ENCODE measurements at places on chromosomes 5 and 9. TPM values are rescaled to one million over a fixed set of nuclear protein-coding genes. Genes with fewer than 3 reads are reported as not detected.
A peak's percentile ranks its signal among the peaks of the same experiment; 100 is the strongest.

The IRX1 gene
- total RNA-seq = not detected

The LAMC3 gene
- not detected for total RNA-seq

The FGF18 gene
- not detected for total RNA-seq

The CAMK2A gene
- total RNA-seq = not detected

- no peak overlapping the region for H3K27ac ChIP-seq
- H3K27me3 ChIP-seq = no peaks in the 10 kb centered on the region
Observed at GRCh38 chr5:107364443-107365319, 306.1 kb downstream of the EFNA5 start.

GRCh38 chr9:78118742-78119473 lies 87.3 kb upstream of the GNAQ start:
- peak overlapping the region; percentile 16 for H3K4me3 ChIP-seq
- peak; percentile 21 for DNase-seq
- no peaks in the 10 kb centered on the region for H3K27me3 ChIP-seq
- peak overlapping the region; percentile 93 for H3K27ac ChIP-seq
- no peaks in the 10 kb centered on the region for H3K36me3 ChIP-seq

- H3K27ac ChIP-seq = no peak overlapping the region
- peaks cover 12% of the 10 kb centered on the region for H3K27me3 ChIP-seq
- DNase-seq = no peak
- no peaks in the 10 kb centered on the region for H3K36me3 ChIP-seq
- no peak overlapping the region for H3K4me3 ChIP-seq
Observed at GRCh38 chr5:112126982-112127381, 292.1 kb downstream of the EPB41L4A start.

DNA sequence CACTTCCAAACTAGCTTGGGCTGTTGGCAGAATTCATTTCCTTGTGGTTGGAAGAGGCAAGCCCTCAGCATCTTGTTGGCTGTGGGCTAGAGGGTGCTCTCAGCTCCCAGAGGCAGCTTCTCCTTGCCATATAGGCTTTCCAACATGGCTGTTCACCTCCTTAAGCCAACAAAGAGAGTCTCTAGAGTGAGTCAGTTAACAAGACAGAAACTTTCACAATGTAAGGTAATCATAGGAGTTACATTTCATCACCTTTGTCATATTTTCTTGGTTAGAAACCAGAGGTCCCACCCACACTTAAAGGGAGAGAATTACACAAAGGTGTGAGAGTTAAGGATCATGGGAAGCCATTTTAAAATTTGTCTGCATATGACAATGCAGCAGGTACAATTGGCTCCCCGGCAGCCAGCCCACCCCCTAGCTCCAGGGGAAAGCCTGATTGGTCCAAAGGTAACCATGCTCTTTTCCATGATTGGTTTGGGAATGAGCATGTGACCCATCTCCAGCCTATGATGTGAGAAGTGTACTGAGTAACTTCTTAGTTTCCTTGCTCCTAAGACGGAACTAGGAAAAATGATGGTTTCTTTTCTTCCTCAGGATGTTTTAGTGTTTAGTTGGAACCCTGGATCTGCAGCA lies 109.8 kb upstream of the MSX2 start:
- no peaks in the 10 kb centered on the region for H3K27me3 ChIP-seq
- no peak overlapping the region for H3K27ac ChIP-seq

GRCh38 chr5:80083101-80083890 lies 48.1 kb downstream of the THBS4 start:
- peaks cover 16% of the 10 kb centered on the region for H3K4me1 ChIP-seq
- H3K27me3 ChIP-seq = no peaks in the 10 kb centered on the region
- H3K27ac ChIP-seq = peak overlapping the region; percentile 64

- no peak overlapping the region for H3K4me3 ChIP-seq
- H3K27me3 ChIP-seq = peaks cover 44% of the 10 kb centered on the region
- H3K27ac ChIP-seq = no peak overlapping the region
- no peaks in the 10 kb centered on the region for H3K36me3 ChIP-seq
- no peak for DNase-seq
Observed at GRCh38 chr9:132976571-132976970, 1.9 kb upstream of the GFI1B start.

GRCh38 chr5:95100551-95100950 lies 184.3 kb downstream of the MCTP1 start:
- H3K27ac ChIP-seq = no peak overlapping the region
- H3K4me1 ChIP-seq = no peaks in the 10 kb centered on the region
- no peak overlapping the region for H3K4me3 ChIP-seq
- H3K36me3 ChIP-seq = no peaks in the 10 kb centered on the region
- H3K27me3 ChIP-seq = no peaks in the 10 kb centered on the region

GRCh38 chr5:73497497-73498056 lies 665 bp upstream of the BTF3 start:
- H3K27ac ChIP-seq = peak overlapping the region; percentile 98
- H3K27me3 ChIP-seq = peaks cover 16% of the 10 kb centered on the region
- peaks cover 42% of the 10 kb centered on the region for H3K4me1 ChIP-seq
- peak overlapping the region; percentile 98 for H3K4me3 ChIP-seq
- peaks cover 30% of the 10 kb centered on the region for H3K36me3 ChIP-seq

GRCh38 chr5:87015901-87016300 lies 251.8 kb upstream of the RASA1 start:
- H3K4me3 ChIP-seq = no peak overlapping the region
- peaks cover 3% of the 10 kb centered on the region for H3K27me3 ChIP-seq
- DNase-seq = no peak
- no peak overlapping the region for H3K27ac ChIP-seq
- peaks cover 14% of the 10 kb centered on the region for H3K4me1 ChIP-seq

DNA sequence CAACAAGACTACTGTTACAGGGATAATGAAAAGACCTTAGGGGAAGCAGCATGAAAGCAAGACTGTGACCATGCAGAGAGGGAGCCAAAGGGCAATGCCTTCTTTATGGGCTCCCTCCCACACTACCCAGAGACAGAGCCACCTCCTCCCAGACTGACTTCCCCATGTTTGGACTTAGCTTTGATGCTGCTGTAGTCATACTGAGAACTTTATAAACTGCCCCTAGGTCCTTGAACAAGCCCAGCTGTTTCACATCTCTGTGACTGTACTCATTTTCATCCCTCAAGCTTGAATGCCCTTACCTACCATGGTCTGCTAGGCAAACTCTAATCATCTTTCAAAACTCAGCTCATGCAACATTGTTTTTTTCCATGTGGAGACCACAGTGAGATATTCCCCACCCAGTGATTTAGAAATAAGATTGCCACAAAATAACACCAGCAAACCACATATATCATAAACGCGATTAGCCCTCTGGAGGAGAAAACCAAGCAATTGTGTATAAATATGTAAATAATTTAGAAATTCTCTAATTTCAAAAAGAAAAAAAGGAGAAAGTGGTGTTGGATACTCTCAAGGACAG lies 23.4 kb upstream of the FAM169A start:
- no peak overlapping the region for H3K4me3 ChIP-seq
- H3K4me1 ChIP-seq = no peaks in the 10 kb centered on the region
- H3K36me3 ChIP-seq = no peaks in the 10 kb centered on the region

- no peaks in the 10 kb centered on the region for H3K27me3 ChIP-seq
- H3K36me3 ChIP-seq = no peaks in the 10 kb centered on the region
- H3K4me3 ChIP-seq = no peak overlapping the region
- no peak overlapping the region for H3K27ac ChIP-seq
- no peak for DNase-seq
Observed at GRCh38 chr5:38079620-38080402, 178.5 kb upstream of the EGFLAM start.

- H3K27me3 ChIP-seq = peaks cover 53% of the 10 kb centered on the region
- no peak overlapping the region for H3K27ac ChIP-seq
- no peaks in the 10 kb centered on the region for H3K36me3 ChIP-seq
- no peaks in the 10 kb centered on the region for H3K4me1 ChIP-seq
- H3K4me3 ChIP-seq = no peak overlapping the region
Observed at GRCh38 chr5:138685193-138685745, 68.0 kb upstream of the CTNNA1 start.

All from activated CD4-positive, alpha-beta memory T cell treated with anti-CD3 and anti-CD28 coated beads, Interleukin-2, amount 10 ng/mL, durations not matched to agents 7 days and 5 days (primary cell).